ENCODE measurements at places on chromosomes 16 and 17. TPM values are rescaled to one million over a fixed set of nuclear protein-coding genes. Genes with fewer than 3 reads are reported as not detected.

- no peak for DNase-seq
Measured at GRCh38 chr17:78379131-78379491, 662 bp downstream of the PGS1 start.

DNA sequence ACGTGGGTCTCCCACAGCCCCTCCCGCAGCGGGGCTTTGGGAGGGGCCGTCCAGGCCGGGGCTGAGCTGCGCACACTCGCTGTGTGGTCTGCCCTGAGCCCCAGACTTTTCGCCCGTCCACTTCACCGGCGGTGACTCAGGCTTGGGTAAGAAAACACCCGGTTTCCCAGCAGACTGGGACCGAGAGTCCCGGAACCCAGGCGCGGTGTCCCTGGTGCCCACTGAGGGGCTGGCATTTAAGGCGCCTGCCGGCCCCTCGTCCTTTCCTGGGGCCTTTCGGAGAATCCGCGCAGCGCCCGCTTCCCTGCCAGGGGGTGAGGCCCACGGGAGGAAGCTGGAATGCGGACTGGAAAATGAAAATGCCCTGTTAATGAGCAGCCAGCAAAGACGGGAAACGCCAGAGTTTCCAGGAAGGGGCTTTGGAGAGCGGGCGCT is 100.3 kb downstream of the C16orf95 start:
- no peak for DNase-seq

Gene EDC4
- total RNA-seq: 48.8 TPM

GRCh38 chr17:74870512-74870911 is 2.3 kb downstream of the FDXR start:
- DNase-seq: no peak

GRCh38 chr16:62035115-62036092 is 834 bp downstream of the CDH8 start:
- DNase-seq: no peak

Gene NLGN2
- 86.3 TPM for total RNA-seq

DNA sequence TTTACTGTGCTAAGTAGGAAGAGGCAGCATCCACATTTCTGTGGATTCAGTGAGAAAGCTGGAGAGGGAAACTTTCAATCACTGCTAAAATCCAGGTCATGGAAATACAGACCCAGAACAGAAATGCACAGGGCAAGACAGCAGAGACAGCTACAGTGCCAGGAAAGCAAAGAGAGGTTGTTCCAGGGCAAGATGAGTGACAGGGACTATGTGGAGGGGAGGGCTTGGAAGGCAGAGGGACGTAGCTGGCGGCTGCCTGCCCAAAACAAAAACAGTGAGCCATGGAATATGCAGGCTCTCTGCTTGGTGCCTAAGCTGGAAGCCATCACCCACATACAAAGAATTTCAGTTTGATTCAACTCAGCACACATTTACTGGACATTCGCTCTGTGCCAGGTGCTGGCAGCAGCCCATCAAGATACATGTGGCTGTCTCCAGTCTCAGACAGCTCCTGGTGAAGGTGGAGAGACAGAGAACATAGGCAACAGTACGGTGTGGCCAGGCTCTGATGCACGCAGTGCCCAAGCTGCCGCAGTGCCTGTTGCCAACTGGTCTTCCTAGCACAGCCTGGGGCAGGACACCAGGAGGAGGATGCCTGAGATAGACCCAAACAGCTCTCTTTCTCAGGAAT is 88.7 kb downstream of the AIPL1 start:
- DNase-seq: no peak

GRCh38 chr16:777826-778225 is 10.4 kb downstream of the RPUSD1 start:
- peak; percentile 62 for DNase-seq

GRCh38 chr16:56424791-56425438 is 430 bp downstream of the AMFR start:
- DNase-seq: no peak

Gene SLC35G6
- total RNA-seq: not detected

DNA sequence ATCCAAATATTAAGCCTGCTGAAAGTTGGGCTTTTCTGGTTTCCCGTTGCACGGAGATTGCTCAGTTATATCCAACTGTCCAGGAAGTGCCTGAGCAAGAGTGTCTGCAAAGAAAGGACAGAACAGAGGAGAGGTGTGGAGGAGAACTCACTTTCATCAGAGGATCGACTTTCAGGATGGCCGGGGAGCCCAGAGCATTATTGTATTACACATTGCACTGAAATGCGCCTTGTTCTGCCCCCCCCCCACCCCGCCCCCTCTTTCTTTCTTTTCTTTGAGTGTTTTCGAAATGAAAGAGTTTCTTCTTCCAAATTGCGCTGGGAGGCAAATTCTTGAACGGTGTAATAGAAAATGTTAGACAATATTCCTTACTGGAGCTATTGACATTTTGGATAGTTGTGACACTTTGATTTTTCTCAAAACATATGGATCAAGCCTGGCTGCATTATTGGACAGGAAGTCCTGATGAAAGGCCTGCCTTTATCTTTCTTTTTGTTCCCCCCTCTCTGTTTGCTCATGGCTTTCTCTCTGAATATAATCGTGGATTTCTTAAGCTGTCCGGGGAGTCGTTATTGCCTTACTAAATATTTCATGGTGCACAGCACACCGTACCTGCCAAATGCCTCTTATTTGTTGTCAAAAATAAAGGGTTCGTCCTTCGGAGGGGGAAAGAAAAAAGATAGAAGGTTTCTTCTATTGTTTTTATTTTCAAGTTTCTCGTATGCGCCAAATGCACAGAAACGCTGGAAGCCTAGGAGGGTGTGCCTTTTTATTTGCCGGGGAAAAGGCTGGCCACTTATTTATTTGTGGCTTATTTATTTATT is 110.8 kb downstream of the IRX3 start:
- DNase-seq: no peak

DNA sequence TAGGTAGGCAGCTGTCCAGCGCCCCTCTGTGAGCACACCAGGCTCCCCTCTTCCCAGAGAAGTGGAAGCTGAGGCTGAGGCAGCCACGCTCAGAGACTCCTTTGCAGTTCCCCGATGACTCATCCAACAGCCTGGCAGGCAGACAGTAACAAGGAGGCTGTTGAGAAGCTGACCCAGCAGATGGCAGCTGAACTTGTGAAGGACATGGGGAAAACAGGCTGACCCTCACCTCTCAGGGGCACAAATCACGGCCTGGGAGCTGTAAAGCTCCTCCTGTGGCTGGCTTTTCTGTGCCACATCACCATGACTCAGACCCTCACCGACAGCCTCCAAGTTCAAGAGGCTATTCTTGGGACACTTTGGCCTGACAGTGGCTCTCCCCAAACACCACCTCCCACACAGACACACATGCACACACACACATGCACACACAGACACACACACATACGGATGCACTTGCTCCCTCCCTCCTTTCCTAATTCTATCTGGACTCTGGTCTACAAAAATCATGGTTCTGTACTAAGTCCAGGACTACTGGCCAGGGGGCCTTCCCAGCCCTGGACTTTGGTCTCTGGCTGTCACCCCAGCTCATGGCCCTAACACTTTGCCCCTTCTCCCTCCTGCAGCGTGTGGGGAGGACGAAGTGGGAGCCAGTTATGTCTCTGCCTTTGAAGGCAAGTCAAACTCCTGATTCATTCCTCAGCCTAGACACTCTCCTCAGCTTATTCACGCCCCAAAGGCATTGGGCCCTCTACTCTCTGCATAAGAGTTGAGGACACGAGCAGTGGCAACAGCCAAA is 23.2 kb downstream of the MAP3K14 start:
- peak; percentile 96 for DNase-seq

DNA sequence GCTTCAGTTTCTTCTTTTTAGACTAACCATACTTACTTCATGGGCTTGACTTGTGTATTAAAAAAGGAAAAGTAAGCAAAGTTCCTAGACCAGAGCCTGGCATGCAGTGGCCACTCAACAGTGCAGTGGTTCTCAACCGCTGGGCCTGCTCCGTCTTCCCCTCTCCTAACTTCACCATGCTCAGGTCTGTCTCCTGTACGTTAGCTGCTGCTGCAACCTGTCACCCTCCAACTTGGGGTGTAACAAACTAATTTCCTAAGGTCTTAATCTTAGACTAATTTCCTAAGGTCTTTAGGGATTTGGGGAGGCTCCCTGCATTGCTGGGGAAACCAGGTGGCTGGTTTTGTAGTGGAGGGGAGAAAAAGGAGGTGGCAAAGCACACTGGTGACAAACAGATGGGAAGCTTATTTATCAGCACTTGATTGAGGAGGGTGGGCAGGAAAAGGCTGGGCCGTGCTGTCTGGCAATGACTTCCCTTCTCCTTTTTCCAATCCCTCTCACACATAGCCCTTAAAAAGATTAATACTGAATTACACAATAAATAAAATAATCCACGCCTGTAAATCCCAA is 2.2 kb upstream of the ARL4D start:
- DNase-seq: no peak

DNA sequence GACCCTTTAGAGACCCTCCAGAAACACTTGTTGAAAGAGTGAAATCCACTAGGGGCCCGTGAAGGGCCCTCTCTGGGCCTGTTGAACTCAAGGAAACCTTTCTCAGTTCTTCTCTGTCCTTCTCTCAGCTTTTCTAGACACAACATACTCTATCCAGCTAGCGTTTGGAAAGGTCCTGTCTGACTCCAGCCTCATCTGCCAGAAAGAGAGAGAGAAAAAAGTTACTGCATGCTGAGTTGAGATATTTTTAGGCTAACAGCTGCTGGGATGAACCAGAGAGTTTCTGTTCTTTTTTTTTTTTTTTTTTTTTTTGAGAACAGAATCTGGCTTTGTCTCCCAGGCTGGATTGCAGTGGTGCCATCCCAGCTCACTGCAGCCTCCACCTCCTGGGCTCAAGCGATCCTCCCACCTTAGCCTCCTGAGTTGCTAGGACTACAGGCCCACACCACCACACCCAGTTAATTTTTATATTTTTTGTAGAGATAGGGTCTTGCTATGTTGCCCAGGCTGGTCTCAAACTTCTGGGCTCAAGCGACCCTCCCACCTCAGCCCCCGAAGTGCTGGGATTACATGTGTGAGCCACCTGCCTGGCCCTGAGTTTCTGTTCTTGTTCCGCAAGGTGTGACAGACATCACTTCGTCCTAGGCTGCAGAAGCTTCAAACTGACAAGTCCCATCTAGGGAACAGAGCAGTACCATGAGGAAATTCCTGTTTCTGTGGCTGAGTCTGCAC is 14.9 kb upstream of the TEX2 start:
- DNase-seq: no peak

DNA sequence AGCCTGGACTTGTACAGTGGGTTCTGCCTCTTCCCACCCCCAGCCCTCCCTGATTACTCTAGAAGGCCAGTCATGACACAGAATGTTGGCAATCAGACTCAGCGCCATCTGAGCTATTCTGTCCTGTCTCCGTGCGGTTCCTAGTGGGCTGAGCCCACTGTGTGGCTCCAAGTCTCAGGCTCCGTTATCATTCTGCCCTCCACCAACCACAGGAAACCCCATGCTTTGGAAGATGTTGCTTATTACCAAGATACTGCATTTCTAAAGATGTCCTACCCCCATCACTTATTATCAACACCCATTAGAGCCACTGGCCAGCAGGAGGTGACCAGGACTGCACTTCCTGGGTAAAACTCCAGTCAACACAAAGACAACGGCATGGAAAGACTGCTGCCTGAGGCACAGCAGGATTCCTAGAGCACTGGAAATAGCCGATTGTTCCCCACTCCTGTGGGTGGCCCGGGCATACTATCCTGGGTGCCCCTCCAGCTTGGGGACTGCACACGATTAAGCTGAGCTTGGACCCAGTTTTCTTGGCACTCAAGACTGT is 133.6 kb downstream of the AATF start:
- no peak for DNase-seq

DNA sequence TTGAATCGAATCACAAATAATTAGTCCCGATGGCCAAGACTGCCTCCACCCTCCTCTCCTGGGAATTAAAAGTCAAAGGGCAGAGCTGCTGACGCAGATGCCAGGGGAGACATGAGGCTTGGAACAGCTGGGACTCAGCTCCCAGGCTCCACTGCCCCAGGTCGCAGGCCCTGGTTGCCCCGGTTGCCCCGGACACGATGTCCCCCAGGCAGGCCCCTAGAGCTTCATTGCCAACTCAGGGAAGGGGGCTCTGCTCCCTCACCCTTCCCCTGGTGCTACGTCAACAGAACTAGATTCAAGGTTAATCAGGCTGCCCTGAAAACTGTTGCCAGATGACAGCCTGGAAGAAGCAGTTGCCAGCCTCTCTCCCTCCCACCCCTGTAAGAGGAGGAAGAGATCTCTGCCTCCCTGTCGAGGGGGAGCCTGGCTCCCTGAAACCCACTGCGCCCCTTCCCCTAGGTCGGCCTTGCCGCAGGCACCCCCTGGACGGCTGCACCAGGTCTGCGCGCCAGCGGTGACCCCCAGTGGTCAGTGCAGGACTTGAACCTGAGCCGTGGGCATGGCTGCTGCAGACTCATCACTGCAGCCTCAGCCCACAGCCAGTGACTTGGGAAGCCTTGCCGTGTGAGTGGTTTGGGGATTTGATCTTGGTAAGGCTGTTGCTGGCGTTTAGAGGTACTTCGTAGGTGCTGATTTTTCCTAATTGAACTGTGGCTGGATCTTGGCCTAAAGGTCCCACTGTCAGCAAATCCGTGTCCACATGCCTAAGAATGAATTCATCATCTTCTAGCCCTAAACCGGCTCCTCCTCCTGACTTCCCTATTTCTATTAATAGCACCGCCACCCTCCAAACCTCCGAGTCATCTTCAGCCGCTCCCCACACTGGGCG is 84.1 kb upstream of the TOB1 start:
- DNase-seq: peak; percentile 96

Gene SCGB1C2
- total RNA-seq: not detected

- DNase-seq: no peak
Measured at GRCh38 chr16:46927273-46927672, 43.1 kb downstream of the GPT2 start.
